T-helper 2 cell (primary cell): ENCODE measurements at places on chromosomes 4 and X.

DNA sequence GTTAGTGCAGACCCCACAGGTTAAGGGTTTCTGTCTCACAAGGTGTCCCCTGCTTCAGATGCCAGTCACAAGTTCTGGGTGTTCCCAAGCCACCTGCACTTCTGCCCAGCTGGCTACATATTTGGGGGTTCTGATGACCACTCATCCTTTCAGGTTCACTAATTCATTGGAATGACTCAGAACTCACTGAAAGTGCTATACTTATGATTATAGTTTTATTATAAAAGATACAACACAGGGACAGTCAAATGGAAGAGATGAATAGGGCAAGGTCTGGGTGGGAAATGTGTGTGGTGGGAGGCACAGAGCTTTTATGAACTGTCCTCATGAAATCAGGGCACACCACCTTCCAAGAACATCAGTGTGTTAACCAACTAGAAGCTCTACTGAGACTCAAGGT is 97.7 kb upstream of the CASK start:
- DNase-seq, result no peak

DNA sequence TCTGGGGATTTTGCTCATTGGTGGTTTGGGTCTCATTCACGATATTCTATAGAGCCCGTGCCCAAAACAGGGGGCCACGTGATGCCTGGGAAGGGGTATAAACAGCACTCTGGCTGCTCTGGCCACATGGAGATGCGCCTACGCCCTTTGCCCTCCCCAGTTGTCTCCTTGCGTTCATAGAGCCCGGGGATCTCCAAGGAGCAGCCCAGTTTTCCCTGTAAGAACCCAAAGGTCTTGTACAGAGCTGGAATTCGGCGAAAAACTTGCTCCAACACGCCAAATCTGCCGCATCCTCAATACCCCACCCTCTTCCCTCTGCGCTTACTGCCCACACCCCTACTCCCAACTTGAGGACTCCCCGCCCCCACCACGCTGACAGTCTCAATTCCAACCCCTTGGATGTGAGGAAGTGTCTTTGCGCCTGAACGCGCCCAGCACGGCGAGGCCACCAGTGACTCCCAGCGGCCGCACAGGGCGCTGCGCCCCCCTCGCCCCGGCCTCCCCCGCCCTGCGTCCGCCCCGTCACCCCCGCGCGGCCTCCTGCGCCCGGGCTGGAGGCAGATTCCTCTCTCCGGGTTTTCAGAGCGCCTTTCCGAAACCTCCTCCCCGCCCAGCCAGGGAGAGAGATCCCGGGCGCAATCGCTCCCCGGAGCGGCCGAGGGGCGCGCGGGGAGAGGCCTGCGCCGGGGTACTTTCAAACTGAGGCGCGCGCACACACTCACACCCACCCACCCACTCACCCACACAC is at the start of gene NHS:
TSS of gene NHS (plus strand) at position 582 of the 748 bp plus-strand sequence. CDS start 558 bp downstream, outside the sequence.
- peak; percentile 6 for DNase-seq

DNA sequence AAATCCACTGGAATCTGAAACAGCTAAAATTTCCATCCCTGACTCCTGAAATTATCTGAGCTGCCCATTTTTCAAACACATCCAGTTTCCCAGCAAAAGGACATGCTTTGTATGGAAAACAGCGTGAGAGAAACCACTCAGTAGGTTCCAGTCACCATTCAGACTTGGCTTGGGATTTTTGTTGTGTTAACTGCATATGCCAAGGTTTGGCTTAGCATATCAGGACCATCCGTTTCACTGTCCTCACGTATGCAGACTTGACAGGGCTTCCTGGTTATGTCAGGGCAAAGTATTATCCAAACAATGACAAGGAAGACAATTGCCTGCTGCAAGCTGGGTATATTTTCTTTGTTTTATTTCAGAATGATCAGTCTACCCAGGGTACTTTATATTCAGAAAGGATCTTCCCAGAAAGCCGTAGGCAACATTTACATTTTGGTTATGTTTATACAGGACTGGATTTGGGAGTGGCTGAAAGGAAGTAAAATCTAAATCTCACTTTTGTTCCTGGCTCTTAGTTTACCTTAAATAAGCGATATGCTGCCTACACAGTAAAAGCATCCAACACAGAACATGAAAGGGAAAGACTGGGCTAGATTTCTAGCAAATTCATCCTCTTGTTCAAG is 41.3 kb upstream of the CCKAR start:
- DNase-seq, result no peak

DNA sequence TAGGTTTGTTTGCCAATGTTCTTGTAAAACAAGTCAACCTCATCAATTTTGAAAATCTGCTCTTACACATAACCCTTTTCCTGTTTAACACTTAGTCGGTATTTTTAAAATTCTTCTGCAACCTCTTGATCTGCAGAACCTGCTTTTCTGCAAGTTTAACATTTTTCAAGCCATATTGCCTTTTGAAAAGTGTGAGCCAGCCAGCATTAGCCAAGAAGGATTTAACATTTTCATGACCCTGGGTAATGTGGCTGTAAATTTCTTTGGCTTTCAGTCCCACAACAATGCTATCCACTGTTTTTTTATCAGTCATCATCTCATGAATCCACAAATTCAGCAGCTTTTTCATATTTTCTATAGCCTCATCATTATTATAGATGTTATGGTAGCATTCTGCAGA is 956.5 kb downstream of the FAT4 start:
- no peak for DNase-seq

- no peak for DNase-seq
Observed at GRCh38 chr4:56570041-56570440, 64.5 kb downstream of the ARL9 start.

DNA sequence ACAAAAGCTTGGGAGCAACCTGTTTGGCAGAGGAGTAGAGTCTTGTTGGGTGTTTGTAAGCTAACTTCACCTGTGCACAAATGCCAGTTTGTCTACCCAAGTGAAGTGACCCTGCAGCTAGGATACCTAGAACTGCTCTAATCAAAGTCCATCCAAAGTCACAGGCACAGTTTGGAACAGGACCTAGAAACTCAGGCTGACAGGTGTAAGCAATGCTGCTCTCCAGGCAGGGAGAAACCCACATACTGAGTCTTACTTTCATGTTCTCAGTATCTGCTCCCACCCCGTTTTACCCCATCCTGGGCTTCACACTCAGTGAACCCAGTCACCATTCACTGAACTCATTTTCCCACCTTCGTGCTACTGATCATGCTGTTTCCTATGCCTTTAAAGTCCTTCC is 40.3 kb downstream of the MAML3 start:
- DNase-seq, result no peak

GRCh38 chrX:22800806-22801205 is 199.0 kb upstream of the DDX53 start:
- no peak for DNase-seq

DNA sequence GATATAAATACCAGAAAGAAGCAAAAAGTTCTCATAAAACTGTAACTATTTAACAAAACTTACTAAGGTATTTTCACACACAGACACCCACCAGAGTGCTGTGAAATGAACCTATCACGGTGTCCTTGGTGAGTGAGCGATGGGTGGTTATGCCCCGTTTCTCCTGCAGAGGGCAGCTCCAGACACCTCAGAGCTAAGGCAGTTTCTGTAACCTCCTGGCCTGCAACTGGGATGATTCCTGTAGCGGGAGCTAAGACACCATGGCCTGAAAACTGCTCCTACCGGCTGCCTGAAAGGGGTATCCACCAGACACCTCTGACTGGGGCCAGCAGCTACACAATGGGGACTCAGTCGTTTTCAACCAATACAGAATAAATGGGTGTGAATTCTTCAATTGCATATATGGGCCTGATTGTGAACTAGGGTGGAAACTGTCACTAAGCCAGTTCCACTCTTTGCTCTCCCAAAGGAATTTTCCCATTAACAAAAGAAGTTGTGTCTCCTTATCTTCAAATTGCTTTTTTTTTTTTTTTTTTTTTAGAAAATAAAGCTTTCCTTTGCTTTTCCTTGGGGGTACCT is 2375.8 kb upstream of the TENM3 start:
- DNase-seq, result no peak

DNA sequence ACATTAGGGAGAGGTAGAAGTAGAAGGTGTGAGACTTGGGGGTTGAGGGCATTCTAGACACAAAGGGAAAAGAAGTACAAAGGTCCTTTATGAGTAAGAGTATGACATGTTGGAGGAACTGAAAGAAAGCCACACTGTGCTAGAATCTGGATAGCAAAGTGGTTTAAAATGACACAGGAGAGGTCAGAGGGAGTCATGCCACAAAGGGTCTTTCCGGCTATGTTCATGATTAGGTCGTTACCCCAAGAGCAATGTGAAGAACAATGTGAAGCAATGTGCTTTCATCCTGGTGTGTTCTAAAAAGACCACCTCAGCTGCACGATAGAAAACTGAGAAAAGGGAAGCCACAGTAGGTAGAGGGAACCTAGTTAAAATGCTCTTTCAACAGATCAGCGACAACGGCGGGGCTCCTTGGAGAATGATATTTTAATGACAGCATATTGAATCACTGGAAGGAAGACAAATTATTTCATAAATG is 29.2 kb downstream of the SMIM14 start:
- no peak for DNase-seq

GRCh38 chr4:27022963-27023362 is 162.3 kb downstream of the STIM2 start:
- no peak for DNase-seq

DNA sequence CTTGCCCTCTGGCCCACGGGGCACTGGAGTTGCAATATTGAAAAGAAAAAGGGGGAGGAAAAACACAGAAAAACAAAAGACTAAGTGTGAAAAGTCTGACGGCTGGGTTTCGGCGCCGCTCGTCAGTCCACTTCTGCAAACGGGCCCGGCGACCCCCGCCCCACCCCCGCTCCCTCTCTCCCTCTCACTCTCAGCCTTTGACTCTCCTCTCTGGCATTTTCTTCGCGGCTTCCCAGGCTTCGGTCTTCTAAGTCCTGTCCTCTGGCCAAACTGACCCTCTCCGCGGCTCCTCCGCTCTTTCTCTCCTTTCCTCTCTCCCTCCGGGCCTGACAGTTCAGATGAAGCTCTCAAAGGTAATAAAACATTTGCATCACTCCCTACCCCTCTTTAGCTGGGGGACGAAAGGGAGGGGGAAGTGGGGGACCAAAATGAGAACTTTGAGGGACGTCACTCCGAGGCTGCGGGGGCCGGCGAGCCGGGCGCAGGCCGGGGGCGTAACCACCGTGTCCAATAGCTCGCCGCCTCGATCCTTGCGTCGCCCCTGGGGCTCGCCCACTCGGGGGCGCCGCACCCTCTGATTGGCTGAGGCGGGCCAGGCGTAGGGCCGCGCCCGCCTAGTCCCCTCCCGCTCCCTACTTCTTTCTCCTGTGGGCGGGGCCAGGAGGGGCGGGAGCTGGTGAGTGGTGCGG is at the start of gene NKX6-1:
TSS of gene NKX6-1 (minus strand) at position 358 of the 689 bp plus-strand sequence. CDS start 1,064 bp downstream, outside the sequence.
- peak; percentile 19 for DNase-seq

- DNase-seq, result no peak
Observed at GRCh38 chr4:632926-633325, 7.6 kb downstream of the PDE6B start.

- DNase-seq, result no peak
Observed at GRCh38 chrX:37905436-37906147, 58.2 kb upstream of the DYNLT3 start.

DNA sequence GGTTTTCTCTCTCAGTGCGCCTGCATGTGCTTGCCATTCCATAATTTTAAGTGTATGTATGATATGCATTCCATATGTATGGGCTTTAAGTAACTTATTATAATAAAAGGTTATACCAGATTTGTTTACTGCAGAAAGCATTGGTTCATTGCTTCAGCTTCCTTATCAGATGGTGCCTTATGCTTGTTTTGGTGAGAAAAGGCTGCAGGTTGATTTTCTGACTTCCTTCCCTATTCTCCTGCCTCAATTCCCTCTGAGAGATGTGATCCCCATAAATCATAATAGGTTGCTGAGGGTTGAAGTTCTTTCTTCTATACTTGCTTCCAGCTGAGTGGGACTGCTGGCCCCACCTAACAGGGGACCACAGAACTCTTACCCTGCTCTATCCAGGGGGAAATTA is 10.3 kb upstream of the CEP135 start:
- no peak for DNase-seq

- no peak for DNase-seq
Observed at GRCh38 chr4:157806184-157806583, 366.6 kb downstream of the GASK1B start.

- DNase-seq, result no peak
Observed at GRCh38 chrX:100089724-100090123, 320.3 kb downstream of the PCDH19 start.
